Chondrocyte (in vitro differentiated cells): ENCODE measurements at places on chromosomes 4 and X. TPM values are rescaled to one million over a fixed set of nuclear protein-coding genes. Genes with fewer than 3 reads are reported as not detected.

FATE1 gene
- not detected in 3 replicates for total RNA-seq

MAGEC2 gene
- not detected in 3 replicates for total RNA-seq

DCAF12L2 gene
- total RNA-seq = 0.19 TPM in 1 of 3 replicates, not detected in the others

ZNF630 gene
- total RNA-seq = 2.0 to 2.7 TPM (median 2.1 TPM) in 3 replicates

ARL13A gene
- total RNA-seq = not detected in 3 replicates

PPEF2 gene
- total RNA-seq = not detected in 3 replicates

GPR119 gene
- total RNA-seq = not detected in 3 replicates

AWAT2 gene
- not detected in 3 replicates for total RNA-seq

VGLL1 gene
- not detected in 3 replicates for total RNA-seq

ARHGAP6 gene
- total RNA-seq = 0.48 to 1.7 TPM (median 1.5 TPM) in 3 replicates

GATA1 gene
- total RNA-seq = not detected in 3 replicates

H2BW2 gene
- total RNA-seq = 0.59 TPM in 1 of 3 replicates, not detected in the others

AIMP1 gene
- total RNA-seq = 37.4 to 42.8 TPM (median 37.9 TPM) in 3 replicates

GAR1 gene
- 18.5 to 20.7 TPM (median 20.2 TPM) in 3 replicates for total RNA-seq

NEIL3 gene
- 1.5 to 2.5 TPM (median 1.7 TPM) in 3 replicates for total RNA-seq

PNCK gene
- 3.2 to 3.8 TPM (median 3.5 TPM) in 3 replicates for total RNA-seq

SHOX gene
- total RNA-seq = 0.15 TPM in 1 of 3 replicates, not detected in the others

ARR3 gene
- not detected in 3 replicates for total RNA-seq
